IMR-90 (cell line): ENCODE measurements at places on chromosomes 1 and 21. TPM values are rescaled to one million over a fixed set of nuclear protein-coding genes. Genes with fewer than 3 reads are reported as not detected.
A peak's percentile ranks its signal among the peaks of the same experiment; 100 is the strongest.

Gene MOB3C
- total RNA-seq = 6.4 and 7.3 TPM in 2 replicates

DNA sequence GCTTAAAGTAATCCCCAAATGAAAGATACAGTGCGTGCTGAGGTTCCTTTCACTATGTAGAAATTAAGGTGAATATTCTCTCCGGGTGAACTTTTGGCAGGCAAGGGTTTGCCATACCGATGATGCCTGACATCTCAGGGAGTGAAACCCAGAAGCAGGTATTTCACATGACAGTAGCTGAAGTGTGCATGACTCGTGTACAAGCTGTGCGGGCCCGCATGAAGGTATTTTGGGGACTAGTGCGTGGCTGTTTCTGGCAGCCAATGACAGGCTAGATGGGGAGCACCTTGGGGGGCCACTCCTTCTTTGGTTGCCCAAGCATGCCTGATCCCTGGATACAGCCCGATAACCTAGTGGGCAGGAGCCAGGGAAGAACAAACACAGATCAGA, 569.0 kb downstream of the SMYD3 start:
- H3K4me1 ChIP-seq = no peaks in the 10 kb centered on the region
- DNase-seq = no peak
- H3K27me3 ChIP-seq = no peaks in the 10 kb centered on the region
- H3K36me3 ChIP-seq = no peaks in the 10 kb centered on the region

- peaks cover 10% of the 10 kb centered on the region; the same call in 1 of the 2 replicates for H3K36me3 ChIP-seq
- H3K4me3 ChIP-seq = peak within 1 kb of the TSS; percentile 90
- H3K4me1 ChIP-seq = peaks cover 17% of the 10 kb centered on the region
- H3K27me3 ChIP-seq = no peaks in the 10 kb centered on the region
These were observed at the start of gene AGPAT3 for GRCh38 chr21:43864962-43865539. Gene AGPAT3, plus strand, starts transcription at chr21:43865223. Its CDS starts 94,459 bp downstream, at chr21:43959682.

DNA sequence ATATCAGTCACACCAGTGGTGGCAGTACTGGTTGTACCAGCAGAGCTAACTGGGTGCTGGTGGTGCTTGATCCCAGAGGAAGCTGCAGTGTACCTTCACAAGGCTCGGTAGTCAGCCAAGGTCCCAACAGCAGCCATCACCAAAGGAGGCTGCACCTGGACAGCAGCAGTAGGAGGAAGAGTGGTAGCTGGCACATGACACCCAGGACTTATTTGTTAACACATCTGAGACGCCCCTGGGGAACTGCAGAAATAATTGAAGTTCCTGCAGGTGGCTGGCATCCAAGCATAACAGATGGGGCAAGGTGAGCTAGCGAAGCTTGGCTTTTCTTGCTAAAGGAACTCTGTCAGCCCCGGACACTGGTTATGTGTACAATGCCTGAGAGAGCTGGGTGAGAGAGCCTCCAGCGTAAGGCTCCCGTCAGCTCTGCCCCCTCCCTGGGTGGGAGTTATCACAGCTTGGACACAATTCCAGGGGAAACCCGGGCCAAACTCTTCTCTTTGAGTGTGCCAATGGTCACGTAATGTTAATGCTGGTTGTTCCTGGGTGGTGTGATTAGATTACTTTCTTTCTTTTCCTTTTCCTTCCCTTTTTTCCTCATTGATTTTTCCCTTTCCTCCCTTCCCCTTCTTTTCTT, 29.1 kb upstream of the PARP1 start:
- H3K36me3 ChIP-seq = no peaks in the 10 kb centered on the region
- no peak for DNase-seq
- peaks cover 18% of the 10 kb centered on the region; the same call in 1 of the 2 replicates for H3K27me3 ChIP-seq
- H3K4me1 ChIP-seq = no peaks in the 10 kb centered on the region
